Activated CD8-positive, alpha-beta memory T cell treated with anti-CD3 and anti-CD28 coated beads, Interleukin-2, amount 10 ng/mL, durations not matched to agents 7 days and 5 days (primary cell): ENCODE measurements at places on chromosomes 4 and X.

- DNase-seq = no peak
These were observed 784.1 kb downstream of the PCDH18 start for GRCh38 chr4:136748165-136748564.

- no peak for DNase-seq
These were observed 328.2 kb downstream of the DKK2 start for GRCh38 chr4:106707776-106708463.

DNA sequence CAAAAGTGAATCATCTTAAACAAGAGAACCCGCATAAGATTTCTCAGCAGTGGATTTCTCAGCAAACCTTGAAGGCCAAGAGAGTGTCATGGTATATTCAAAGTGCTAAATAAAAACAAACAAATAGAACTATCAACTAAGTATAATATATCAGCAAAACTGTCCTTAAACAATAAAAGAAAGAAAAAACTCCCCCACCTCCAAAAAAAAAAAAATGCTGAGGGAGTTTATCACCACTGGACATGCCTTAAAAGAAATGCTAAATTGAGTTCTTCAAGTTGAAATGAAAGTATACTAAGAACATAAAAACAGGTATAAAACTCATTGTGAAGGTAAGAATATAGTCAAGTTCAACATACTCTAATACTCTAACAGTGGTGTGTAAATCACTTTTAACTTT, 53.9 kb upstream of the EPGN start:
- no peak for DNase-seq

GRCh38 chrX:39654952-39655351, 442.8 kb downstream of the BCOR start:
- no peak for DNase-seq
